ENCODE measurements at places on chromosomes 5 and 9.

GRCh38 chr9:126488881-126489404 is 124.8 kb upstream of the LMX1B start:
- no peak for DNase-seq

- DNase-seq, result no peak
Measured at GRCh38 chr5:81164476-81164875, 68.6 kb upstream of the CKMT2 start.

GRCh38 chr9:135624282-135624681 is 15.1 kb downstream of the GLT6D1 start:
- DNase-seq, result no peak

DNA sequence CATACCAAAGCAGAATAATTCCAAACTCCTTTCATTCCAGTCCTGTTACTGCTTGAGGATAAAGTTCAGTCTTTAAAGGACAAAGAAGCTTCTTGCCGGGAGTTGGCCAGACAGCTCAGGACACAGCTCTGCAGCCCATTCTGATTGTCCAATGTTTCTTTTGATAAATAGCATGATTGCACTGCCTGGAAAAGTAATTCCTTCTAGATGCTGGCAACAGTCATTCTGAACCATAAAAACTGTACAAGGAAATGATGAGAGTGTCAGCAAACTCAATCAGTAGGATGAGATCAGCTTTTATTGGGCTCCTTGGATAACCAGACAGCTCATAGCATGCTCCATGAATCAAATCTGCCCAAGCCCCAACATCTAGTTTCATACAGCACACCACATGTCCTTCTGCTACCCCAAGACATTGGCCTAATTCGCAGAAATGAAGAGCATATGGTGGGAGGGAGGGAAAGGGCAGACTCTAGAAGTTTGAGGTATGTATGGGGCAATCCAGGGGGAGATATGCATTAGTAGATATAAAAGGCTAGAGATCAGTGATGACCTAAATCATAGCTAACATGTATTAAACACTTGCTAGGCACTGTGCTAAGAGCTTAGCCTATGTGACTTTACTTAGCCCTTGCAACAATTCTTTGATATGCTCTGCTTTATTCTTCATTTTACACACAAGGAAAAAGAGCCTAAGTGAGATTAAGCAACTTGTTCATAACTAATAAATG is 219.9 kb upstream of the NREP start:
- no peak for DNase-seq

DNA sequence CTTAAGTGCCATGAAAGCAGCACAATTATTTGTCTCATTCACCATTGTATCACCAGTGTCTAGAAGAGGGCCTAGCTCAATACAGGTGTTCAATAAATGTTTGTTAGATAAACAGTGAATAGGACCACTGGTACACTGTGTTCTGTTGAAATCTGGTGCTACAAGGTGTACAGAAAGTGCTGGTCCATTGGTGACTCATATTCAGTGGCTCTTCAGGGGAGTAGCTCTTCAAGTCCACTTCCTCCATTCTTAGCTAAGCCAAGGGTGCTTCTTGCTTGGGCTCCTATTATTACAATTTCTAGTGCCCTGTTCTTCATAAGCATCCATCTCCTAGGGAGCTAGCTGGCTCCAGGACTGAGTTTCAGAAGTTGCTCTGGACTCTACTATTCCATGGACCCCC is 6.4 kb upstream of the FCHO2 start:
- DNase-seq, result no peak

- DNase-seq, result no peak
Measured at GRCh38 chr5:141714542-141715310, 32.7 kb upstream of the ARAP3 start.

GRCh38 chr5:61837788-61838187 is 468.2 kb upstream of the KIF2A start:
- DNase-seq, result no peak

DNA sequence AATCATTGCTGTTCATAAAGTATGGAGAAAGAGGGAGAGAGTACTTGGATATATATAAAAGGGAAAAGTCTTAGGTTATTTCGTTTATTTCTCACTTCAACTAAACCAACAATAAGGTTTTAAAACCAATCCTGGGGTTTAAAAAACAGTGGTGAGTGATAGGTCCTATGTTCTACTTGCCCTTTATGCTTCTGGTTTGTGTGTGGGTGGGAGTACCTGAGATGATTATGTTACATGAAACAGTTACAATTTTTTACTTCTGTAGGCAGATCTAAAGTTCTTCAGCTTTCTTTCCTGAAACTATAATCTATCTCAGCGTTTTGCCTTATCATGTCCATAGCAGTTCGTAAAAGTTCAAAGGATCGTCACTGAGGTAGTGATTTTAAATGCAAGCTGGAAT is 49.2 kb downstream of the STX17 start:
- no peak for DNase-seq

GRCh38 chr9:113920872-113921271 is 44.8 kb downstream of the ZNF618 start:
- DNase-seq, result no peak

GRCh38 chr5:140011297-140011802 is 31.7 kb downstream of the NRG2 start:
- peak; percentile 18 for DNase-seq

- no peak for DNase-seq
Measured at GRCh38 chr9:79809316-79809876, 237.6 kb downstream of the TLE4 start.

- DNase-seq, result no peak
Measured at GRCh38 chr9:107730666-107731065, 241.1 kb upstream of the KLF4 start.

DNA sequence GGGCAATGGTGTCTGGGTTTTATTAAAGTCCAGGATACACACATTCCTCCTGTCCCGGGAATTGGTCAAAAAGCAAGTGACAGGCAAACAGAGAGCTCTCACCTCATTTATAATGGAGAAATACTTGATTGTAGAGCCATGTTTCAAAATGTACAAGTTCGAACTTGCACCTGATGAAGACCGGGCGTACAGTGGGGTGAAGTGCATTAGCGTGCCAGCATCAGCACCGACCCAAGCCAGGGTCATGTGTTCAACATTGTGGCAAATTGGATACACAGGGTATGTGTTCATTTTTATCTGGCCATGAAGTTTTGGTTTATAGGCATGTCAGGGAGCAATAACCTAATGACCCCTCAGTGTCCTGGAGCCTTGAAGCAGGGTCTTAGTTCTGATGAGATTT is 472.5 kb downstream of the IRX1 start:
- DNase-seq, result no peak

- DNase-seq, result no peak
Measured at GRCh38 chr5:132008163-132008473, 3.3 kb downstream of the ACSL6 start.
